GM23248 (cell line): ENCODE measurements at places on chromosomes 16 and 17. TPM values are rescaled to one million over a fixed set of nuclear protein-coding genes. Genes with fewer than 3 reads are reported as not detected.

DNA sequence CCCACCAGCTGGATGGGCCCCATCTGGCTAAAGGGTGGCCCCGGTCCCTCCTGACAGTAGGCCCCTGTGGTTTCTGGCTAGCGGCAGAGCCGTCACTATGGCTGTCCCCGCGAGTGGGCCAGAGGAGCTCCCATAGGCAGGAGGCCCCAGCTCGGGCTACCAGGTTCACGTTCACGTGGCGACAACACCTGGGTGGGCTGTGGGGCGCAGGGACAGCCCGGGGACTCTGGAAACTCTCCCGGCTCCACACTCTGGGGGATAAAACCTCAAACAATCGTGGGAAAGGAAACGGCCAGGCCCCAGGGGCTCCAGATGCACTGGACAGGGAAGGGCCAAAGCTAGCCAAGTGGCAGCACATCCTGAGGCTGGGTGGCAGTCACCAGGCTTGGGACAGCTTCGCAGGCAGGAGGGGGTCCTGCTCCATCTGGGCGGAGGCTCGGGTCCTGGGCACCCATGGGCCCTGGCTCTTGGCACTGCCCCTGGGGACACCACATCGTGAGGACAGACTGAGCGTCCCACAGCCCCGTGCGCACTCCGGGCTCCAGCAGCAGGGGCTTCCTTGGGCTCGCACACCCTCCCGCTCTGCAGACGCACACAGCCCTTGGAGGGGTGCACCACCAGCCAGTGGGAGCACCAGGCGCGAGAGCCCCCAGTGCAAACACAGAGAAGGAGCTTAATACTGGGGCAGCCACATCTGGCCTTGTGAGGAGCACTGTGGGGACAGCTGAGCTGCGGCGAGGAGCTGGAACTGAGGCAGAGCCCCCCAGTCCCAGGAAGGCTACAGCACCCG, 4.4 kb downstream of the RNF166 start:
- H3K4me3 ChIP-seq, result no peak overlapping the region
- peaks cover 7% of the 10 kb centered on the region for H3K4me1 ChIP-seq
- no peaks in the 10 kb centered on the region for H3K27me3 ChIP-seq
- no peak overlapping the region for H3K27ac ChIP-seq

- H3K27ac ChIP-seq, result no peak overlapping the region
- peaks cover 21% of the 10 kb centered on the region for H3K36me3 ChIP-seq
- H3K4me1 ChIP-seq, result peaks cover 24% of the 10 kb centered on the region
- DNase-seq, result no peak
Measured at GRCh38 chr17:8481089-8481488, 45.4 kb downstream of the NDEL1 start.

GRCh38 chr16:23482778-23483177, 27.5 kb downstream of the GGA2 start:
- peaks cover 10% of the 10 kb centered on the region; the same call in 1 of the 2 replicates for H3K36me3 ChIP-seq
- H3K4me1 ChIP-seq, result no peaks in the 10 kb centered on the region
- DNase-seq, result no peak
- no peaks in the 10 kb centered on the region for H3K27me3 ChIP-seq

GRCh38 chr16:10738231-10739077, 5.2 kb upstream of the NUBP1 start:
- peak; percentile 79 for DNase-seq
- no peaks in the 10 kb centered on the region for H3K27me3 ChIP-seq
- H3K36me3 ChIP-seq, result no peaks in the 10 kb centered on the region
- H3K4me3 ChIP-seq, result no peak overlapping the region
- peaks cover 19% of the 10 kb centered on the region for H3K4me1 ChIP-seq

DNA sequence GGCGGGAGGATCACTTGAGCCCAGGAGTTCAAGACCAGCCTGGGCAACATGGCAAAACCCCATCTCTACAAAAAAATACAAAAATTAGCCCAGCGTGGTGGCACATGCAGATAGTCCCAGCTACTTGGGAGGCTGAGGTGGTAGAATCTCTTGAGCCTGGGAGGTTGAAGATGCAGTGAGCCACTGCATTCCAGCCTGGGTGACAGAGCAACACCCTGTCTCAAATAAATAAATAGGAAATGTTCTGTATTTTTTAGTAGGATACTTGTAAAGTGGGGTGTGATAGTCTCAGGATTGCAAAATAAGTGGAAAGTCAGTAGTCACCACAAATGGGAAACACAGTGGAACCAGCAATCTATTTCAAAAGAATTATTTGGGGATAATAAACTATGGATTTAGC, 4.0 kb downstream of the RSPRY1 start:
- peak overlapping the region; percentile 88 for H3K27ac ChIP-seq
- H3K4me3 ChIP-seq, result no peak overlapping the region
- H3K4me1 ChIP-seq, result peaks cover 60% of the 10 kb centered on the region
- DNase-seq, result peak; percentile 38

ASGR2 gene
- total RNA-seq, result not detected in 2 replicates

- H3K4me1 ChIP-seq, result no peaks in the 10 kb centered on the region
- no peak overlapping the region for H3K4me3 ChIP-seq
- H3K27ac ChIP-seq, result no peak overlapping the region
- H3K36me3 ChIP-seq, result no peaks in the 10 kb centered on the region
Measured at GRCh38 chr16:67773099-67773498, 33.3 kb downstream of the RANBP10 start.
